ENCODE measurements at places on chromosomes 13 and 19.

DNA sequence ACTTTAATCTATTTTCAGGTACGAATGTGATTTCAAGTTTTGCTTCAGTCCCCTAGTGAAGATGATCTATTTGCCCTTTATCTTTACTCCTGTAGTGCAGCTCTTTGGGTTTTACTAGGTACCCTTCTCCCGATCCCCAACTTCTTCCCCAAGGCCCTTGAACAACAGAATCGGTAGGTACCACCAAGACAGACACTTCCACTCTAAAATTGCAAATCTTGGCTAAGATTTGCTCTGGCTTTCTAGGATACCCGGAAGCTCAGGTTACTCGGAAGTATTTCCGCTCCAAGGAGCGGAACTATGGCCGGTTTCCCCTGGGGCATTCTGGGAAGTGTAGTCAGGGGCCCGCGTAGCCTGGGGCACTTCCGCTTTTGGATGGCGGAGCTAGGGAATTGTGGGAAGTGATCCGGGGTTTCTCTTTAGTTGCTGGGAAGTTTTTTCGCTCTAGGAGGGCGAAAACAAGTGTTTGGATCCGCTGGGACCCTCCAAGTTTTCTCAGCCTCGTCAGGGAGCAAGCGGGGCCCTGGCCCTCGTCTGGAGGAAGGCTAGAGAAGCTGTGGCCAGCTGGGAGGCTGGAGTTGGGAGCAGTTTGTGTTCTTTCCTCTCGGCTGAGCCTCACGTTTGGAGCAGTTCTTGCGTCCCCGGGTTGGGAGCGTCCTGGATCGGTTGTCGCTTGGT is 5.1 kb upstream of the ZNF227 start:
- peak; percentile 67 for DNase-seq

- DNase-seq, result no peak
These were observed 16.0 kb upstream of the GNA15 start for GRCh38 chr19:3119693-3120380.

DNA sequence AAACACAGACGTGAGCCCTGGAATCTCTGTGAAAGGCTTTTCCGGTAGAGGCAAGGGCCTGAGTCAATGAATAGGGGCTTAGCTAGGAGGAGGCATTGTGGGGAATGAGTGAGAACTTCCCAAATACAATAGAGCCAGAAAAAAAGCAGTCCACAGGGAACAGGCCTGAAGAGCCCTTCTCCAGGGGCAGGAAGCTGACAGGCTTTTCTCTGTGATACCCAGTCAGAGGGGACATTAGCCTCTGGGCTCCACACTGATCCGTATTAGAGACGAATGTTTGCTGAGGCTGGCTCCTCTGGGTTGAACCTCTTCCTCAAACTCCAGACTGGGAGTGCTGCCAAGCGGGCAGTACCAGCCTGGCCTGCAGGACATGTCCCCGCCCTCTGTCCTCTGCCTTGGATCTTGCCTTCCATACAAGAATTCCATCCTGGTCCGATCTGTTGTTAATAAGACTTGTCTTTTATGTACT is 2.3 kb downstream of the DHRS12 start:
- DNase-seq, result no peak

- no peak for DNase-seq
These were observed 18.5 kb upstream of the ZNF681 start for GRCh38 chr19:23777216-23777615.

DNA sequence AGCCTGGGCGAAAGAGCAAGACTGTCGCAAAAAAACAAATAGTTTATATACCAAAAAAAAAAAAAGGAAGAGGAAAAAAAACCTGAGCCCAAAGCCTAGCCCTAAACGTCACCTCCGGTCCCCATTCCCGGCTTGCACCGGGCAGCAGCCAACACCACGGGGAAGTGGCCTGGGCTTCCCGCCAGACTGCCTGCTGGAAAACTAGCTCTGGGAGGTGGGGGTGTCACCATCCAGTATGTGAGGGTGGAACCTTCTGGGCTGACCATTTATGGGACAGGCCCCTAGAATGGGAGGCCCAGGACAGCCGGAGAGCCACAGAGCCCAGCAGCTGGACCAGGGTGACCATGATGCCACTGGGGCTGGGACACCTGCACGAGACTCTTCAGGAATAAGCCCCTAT is 37.3 kb downstream of the IL12RB1 start:
- DNase-seq, result no peak

- DNase-seq, result no peak
These were observed 315.4 kb downstream of the RBM26 start for GRCh38 chr13:79090552-79091124.

DNA sequence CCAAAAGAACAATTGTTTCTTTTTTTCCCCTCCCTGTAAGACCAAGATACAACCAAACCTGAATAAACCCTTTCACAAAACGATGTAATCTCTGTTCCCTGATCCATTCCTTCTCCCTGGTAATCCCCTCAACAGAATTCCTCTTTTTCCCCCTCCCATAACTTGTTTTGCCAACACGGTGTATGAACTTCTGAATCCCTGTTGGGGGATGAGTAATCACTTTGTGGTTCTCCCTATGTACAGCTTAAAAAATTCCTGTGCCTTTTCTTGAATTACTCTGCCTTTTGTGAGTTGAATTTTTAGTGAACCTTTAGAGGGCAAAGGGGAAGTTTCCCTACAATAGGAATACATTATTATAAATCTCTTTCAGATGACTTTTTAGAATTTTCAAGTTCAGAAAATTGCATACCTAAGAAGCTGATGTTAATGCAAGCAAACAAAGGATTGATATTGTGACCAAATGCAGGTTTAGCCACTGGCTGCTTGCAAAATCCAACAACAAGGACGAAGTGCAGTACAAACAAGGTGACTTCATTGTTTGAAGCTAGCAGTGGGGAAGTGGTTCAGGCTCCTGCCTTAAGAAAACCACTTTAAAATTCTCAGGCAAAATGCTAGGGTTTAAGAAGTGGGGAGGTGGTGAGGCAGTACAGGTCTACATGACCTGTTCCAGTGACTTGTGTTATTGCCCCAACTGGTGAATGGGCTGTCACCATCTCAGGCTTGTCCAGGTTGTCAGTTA is 15.0 kb upstream of the EPSTI1 start:
- DNase-seq, result no peak

- no peak for DNase-seq
These were observed 91.8 kb upstream of the CACNA1A start for GRCh38 chr19:13598098-13598497.

DNA sequence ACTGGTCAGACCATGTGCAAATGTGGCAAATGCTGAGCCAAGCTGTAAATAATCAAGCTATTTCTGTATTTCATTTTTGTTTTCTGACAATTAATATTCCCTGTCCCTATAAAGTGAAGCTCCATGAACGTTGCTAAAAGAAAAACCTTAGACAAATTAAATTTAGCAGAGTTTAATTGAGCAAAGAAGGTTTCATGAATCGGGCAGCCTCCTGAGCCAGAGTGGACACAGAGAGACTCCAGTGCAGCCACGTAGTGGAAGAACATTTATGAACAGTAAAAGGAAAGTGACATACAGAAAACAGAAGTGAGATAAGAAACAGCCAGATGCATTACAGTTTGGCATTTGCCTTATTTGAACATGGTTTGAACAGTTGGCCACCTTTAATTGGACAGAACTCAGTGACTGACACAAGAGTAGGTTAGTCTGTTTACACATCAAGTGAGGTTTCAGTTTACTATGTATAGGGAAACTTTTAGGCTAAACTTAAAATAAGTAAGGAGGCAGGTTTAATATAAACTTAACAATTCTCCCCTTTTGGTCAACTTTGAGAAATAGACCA is 69.7 kb downstream of the UFM1 start:
- DNase-seq, result no peak

DNA sequence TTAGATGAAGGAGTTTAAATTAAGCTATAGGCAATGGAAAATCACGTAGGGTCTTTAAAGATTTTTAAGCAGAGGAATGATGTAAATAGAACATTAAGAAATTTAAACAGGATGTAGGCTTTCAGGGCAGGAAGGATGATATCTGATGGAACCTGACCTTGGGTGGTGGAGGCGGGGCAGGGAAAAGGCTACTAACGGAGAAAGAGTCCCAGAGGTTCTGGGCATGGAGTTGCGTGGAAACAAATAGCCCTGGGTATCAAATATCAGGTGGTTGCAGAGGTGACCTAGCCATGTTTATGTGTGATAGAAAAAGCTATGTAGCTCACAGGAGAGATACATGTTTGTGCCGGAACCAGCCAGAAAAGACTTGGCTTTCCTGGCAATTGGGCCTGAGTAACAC is 7.8 kb upstream of the CDK8 start:
- no peak for DNase-seq

DNA sequence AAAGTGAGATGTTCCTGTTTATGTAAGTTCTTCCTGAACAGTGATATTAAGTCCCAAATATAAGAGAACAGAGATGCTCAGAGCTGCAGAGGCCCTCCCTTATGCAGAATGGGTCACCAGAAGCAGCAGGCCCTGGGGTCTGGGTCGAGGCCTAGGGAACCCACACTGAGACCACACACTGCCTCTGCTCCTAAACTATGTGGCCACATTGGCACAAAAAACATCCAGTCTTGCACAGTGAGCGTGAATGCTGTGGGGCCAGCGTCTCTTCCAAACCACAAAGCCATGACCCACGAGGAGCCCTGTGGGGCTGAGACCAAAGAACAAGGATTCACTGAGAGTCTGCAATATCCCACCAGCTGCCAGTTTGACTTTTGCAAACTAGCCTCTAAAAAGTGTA is 23.6 kb downstream of the PROZ start:
- DNase-seq, result no peak

GRCh38 chr19:46202872-46203860 is 26.4 kb upstream of the IGFL1 start:
- DNase-seq, result no peak

DNA sequence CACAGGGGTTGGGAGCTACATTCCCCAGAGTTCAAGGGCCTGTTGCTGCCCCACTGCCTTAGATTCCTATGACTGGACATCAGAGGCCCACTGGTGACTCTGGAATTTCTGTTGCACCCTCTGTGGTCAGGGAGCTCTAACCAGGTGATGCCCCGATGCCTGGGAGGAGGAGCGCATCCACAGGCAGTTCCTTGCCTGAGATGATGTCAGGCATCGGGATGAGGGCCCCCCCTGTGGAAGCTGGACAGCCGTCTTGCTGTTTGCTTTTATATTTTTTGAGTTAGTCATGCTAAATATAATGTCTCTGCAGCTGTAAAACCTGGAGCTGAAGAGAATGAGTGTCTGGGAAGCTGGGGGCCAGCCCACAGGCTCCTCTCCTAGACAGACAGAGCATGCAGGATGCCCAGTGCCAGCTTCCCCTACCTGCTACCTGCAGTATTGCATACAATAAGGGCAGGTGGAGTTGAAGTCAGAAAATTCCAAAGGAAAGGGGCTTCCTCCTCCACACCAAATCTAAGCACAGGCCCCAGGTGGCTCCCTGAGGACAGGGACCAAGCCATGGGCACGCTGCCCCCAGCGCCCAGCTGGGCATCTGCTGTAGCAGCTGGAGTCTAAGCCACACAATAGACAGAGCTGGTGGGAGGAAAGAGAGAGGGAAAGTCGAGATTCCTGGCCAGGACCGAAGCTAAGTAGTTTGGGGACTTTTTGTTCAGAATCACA is 16.2 kb downstream of the COL4A2 start:
- DNase-seq, result no peak

DNA sequence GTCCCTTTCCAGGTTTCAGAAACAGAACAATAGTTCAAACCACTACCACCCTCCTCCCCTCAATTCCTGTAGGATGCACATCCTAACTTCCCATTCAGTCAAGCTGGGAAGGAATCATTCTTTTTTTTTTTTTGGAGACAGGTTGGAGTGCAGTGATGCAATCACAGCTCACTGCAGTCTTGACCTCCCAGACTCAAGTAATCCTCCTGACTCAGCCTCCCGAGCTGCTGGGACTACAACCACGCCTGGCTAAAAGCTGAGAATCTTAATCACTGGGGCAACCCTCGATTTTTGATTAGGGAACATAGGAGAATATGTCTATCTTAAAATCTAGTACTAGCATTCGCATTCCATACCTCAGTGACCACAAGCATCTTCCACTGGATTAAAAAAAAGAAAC is 146.2 kb downstream of the ABCC4 start:
- DNase-seq, result no peak

Measured in activated CD4-positive, alpha-beta T cell treated with anti-CD3 and anti-CD28 coated beads for 24 hours (primary cell).